Type B pancreatic cell (in vitro differentiated cells): ENCODE measurements at places on chromosomes 5 and 9. TPM values are rescaled to one million over a fixed set of nuclear protein-coding genes. Genes with fewer than 3 reads are reported as not detected.

The TERT gene
- total RNA-seq = 1.7 and 2.4 TPM in 2 replicates

The ABCA1 gene
- 16.2 and 20.8 TPM in 2 replicates for total RNA-seq

The CDH9 gene
- total RNA-seq = 0.68 TPM in 1 of 2 replicates, not detected in the other

The PAIP1 gene
- 79.9 and 95.5 TPM in 2 replicates for total RNA-seq

The PCDHA6 gene
- 9.3 and 9.6 TPM in 2 replicates for total RNA-seq

DNA sequence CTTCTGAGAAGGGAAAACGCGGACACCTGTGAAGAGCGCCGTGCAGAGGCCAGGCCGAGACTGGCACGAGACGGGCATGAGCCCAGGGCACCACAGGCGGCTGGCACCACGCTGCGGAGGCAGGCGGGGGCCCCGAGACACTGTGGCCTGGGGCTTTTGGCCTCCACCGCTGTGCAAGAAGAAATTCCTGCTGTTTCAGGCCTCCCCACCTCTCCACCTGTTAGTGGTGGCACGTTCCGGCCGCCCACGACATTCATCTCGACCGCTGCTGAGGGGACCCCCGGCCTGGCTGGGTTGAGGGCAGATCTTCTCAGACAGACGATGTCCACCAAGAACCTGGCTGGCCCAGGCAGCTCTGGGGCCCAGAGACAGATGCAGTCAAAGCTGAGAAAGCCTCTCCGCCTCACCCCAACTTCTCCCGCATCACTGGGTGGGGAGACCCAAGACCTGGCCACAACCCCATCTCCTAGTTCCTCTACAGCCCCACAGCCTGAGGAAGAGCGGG is 11.5 kb downstream of the NACC2 start:
- no peak for DNase-seq

- no peak for DNase-seq
Measured at GRCh38 chr5:58156973-58157701, 302.7 kb downstream of the PLK2 start.

- DNase-seq = no peak
Measured at GRCh38 chr5:42715785-42716184, 40.8 kb upstream of the CCDC152 start.

DNA sequence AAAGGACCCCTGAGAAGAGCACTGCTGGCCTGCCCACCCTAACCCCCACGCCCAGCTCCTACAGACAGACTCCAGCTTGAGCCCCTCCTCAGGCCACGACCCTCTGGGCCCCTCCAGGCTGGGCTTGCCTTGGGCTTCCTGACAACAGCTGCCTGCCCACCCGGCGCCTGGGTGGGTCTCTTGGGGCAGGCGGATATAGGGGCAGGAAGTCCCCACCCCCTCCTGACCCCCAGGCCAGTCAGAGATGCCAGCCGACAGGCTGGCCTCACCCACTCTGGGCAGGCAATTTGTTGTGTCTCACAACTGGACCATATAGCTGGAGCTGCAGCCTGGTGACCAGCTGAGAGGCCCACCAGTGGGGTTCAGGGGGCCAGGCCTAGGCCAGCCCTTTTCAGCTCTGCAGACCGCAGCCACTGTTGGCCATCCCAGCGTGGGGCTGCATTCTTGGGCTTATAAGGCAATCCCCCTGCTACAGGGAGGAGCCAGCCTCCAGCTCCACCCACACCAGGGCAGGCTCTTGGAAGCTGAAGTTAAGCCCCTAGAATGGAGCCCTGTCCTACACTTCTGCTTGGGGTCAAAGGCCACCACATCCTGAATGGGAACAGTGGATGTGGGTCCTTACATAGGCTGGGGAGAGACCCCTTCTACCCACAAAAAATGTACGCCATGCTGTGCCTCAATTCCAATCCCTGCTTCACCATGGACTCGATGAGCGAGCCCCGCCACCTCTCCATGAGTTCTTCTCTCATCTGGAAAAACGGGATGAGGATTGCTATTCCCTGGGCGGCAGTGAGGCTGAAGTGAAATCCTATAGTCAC is 2.0 kb downstream of the PDLIM7 start:
- DNase-seq = no peak

- DNase-seq = no peak
Measured at GRCh38 chr5:13695076-13695712, 249.3 kb downstream of the DNAH5 start.

DNA sequence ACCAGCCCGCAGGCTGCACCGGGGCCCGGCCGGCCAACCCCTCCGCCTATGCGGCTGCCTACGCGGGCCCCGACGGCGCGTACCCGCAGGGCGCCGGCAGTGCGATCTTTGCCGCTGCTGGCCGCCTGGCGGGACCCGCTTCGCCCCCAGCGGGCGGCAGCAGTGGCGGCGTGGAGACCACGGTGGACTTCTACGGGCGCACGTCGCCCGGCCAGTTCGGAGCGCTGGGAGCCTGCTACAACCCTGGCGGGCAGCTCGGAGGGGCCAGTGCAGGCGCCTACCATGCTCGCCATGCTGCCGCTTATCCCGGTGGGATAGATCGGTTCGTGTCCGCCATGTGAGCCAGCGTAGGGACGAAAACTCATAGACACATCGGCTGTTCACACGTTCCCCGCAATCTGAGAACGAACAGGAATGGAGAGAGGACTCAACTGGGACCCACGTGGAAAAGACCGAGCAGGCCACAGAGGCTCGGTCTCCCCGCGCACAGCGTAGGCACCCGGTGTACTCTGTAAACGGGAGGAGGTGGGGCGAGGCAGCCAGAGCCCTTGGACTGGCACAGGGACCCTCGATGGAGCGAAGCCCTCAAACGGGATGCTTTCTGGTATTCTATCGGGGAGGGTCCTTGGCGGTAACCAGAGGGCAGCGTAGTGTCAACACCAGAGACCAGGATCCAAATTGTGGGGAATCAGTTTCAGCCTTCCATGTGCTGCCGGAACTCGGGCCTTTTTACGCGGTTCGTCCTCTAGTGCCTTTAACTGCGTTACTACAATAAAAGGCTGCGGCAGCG is 1.9 kb downstream of the FOXE1 start:
- DNase-seq = no peak

- DNase-seq = no peak
Measured at GRCh38 chr9:112863214-112863613, 27.5 kb downstream of the SLC46A2 start.

- no peak for DNase-seq
Measured at GRCh38 chr5:170757182-170757601, 26.3 kb upstream of the GABRP start.

DNA sequence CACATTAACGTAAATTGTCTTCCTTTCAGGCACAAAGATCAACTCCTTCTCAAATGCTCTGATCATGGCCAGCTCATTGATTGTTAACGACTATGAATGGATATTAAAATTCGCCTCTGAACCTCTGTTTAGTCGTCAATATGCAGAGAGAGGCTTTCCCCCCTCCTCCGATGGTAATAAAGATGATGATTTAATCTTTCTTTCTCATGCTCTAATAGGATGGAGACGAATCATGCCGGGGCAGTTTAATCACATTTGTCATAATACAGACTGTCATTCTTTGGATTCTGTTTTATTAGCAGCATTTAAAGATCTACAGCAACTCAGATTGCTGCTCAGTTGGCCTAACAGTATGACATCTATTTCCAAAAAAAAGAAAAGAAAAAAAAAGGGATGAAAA is 132.9 kb downstream of the SREK1 start:
- no peak for DNase-seq

- no peak for DNase-seq
Measured at GRCh38 chr5:144575736-144576135, 405.1 kb downstream of the KCTD16 start.

DNA sequence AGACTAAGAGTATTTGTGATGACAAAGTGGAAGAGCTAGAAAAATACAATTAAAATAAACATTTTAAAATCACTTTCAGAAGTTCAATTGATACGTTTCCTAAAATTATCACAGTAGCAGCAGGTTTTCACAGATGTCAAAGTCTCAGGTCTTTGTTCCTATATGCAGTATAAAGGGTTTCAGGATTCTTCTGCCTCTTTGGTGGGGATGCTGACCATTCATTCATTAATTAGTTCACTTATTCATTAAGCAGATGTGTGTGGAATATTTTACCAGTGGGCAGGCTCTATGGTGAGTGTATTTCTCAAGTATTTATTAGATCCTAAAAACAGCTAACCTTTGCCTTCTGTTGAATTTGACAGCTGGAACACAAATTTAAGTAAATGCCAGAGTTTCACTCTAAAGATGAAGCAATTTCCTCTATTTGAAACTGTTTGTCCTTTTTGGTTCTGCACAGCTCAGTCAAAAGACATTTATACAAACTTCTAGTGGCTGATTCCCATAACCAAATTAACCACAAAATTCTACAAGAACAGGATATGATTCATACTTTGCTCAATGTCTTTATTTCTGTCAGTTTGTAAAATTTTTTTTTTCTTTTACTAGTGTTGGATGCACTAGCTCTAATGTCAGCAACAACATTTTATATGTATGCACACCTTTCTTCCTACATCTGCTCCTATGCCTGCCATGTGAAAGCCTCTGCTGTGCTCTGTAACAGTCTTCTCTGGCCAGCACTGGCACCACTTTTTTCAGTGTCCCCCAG is 75.9 kb upstream of the PRR16 start:
- no peak for DNase-seq

DNA sequence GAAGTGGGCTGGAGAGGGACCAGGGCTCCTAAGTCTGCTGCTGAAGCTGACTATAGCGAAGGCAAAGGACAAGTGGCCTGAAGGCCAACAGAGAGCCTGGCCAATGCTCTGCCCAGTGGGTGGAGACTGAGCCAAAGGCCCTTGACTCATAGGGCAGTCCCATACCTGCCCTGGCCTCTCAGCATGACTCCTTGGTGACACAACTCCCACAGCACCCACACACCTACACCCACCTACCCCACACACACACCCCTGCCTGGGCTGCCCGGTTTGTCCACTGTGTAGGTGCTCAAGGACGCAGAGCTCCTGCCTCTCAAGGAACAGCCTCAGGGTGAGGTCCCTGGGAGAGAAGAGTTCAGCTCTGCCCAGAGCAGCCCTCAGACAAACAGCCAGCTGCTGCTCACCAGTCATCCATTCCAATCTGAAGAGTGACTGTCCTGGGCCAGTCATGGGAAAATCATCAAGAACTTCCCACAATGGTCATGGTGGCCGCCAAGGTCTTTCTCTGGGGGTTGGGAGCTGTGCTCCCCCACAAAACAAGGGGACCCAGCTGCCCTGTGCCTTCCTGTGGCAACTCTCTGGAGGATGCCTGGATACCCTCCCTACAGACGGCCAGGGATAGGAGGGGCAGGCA is 5.0 kb downstream of the TNIP1 start:
- DNase-seq = no peak

- no peak for DNase-seq
Measured at GRCh38 chr5:16619136-16619535, 2.3 kb upstream of the RETREG1 start.

- no peak for DNase-seq
Measured at GRCh38 chr5:115168829-115169486, 750 bp downstream of the TRIM36 start.

- no peak for DNase-seq
Measured at GRCh38 chr5:156896546-156896945, 46.5 kb downstream of the PPP1R2B start.

DNA sequence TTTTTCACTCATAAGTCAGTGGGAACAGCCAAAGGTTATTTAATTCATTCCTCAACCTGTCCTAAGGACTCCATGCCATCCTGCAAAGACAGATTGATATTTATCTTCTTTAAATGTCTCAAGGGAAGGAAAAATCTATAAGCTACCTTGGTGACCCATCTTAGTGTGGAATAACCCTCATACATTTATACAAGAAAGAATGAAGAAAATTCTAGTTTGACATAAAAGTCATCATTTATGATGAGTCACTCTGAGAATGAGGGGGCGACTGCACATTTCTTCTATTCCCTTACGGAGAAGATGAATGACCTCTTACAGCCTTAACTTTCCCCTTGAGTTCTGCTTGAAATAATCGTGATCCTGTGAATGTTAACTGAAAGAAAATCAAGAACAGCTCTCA is 26.8 kb upstream of the NUDT12 start:
- DNase-seq = no peak

DNA sequence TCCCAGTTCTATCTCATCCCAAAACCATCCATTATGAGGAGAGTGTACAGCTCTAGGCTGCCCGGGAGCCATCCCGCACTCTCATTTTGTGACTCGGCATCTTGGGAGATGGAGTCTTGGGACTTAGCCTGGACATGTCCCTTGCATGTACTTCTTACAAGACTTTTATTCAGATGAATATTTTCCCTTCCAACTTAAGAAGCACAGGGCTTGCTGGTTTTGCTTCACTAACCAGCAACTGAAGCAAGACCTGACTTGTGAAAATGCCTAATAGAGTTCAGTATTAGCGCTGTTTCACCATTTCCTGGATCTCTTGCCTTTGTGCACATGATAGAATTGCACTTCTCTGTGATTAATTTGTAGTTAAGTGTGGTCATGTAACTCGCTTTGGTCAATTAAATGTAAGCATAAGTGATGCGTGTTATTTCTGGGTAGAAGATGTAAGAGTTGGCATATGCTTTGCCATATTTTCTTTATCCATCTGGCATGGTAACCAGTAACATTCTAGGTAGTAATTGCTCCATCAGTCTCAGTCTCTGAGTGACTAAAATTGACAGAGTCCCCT is 55.8 kb downstream of the PDCD1LG2 start:
- DNase-seq = no peak

GRCh38 chr9:99680191-99680590 is 141.5 kb upstream of the NR4A3 start:
- DNase-seq = no peak

DNA sequence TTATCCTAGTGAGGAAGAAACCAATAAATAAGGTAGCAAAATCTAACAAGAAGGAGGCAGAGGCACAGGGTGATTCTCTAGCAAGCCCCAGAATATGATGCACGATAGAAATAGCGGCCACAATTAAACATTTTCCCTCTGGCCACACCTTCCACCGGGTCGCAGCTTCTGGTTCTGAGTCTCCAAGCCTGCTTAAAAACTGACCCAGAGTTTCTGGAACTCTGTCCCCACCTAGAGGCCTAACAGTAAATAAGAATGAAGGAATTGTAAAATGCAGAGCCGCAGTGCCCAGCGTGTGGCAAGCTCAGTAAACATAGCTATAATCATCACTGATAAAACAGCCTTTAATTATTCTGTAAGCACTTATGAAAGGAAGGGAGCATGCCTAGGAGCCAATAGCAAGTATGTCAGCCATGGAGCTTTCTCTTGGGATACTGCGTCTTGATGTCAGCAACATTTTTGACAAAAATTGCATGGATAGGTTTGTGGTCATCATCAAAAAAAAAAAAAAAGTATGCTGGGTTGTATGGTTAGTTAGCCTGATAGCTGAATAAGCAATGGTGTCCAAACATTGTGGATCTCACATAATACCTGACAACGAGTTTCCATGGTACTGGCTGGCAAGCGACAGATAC is 465.5 kb downstream of the DNAH5 start:
- DNase-seq = no peak

DNA sequence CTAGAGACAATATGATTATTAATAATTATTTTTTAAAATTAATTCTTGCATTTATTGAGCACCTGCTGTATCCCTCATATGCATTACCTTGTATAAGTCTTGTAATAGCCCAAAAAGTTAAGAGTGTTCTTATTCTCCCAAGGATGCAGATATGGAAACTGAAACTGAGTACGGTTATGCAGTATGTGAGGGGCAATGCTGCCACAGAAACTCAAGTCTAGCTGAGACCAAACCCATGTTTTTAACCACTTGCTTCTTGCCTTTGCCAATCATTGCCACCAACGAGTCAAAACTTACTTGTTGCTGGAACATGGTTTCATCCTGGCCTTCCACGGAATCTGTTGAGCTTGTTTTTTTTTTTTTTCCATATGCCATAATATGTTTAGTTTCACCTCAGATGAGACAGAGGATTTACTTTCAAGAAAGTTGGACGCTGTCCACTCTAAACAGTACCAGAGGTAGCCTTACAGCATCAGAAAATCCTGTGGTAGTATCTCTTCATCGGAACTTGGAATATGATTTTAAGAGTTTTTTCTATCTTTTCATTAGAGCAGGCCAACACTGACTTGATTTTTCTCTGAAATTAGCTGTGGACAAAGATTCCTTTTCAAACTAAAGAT is 27.9 kb downstream of the DOCK8 start:
- DNase-seq = no peak
